ENCODE measurements at places on chromosomes 3 and 15.

- no peak for DNase-seq
These were observed at the start of gene PAQR5 for GRCh38 chr15:69298697-69299441. TSS of gene PAQR5 (plus strand) at chr15:69298912. CDS start at chr15:69360081, 61,169 bp downstream.

DNA sequence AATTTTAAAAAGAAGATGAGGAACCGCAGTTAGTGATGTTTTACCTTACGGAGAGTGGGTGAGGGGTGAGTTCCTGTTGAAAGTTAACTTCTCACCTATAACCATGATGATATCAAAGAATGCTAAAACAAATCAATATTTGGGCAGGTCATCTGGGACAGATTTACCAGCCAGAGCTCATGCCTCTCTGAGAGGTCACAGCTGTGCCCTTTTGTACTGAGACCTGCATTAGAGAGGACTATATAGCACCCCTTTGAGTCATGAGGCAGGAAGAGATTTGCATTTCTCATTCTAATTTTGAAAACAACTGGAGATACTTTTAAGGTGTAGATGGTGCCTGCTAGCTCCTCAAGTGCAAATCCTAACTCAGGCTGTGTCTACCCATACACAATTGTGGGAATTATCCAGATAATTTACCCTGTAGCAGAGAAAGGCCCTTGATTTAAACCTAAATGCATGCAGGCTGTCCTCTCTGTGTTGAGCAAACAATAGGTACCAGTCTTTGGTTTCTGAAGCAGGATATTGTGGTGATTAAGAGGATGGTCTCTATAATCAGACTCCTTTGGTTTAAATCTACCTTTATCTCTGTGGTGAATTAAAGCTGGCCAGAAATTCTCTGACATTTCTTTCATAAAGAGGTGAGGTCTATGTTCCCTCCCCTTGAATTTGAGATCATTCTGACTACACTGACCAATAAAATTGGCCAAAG lies 5.8 kb upstream of the TM4SF4 start:
- DNase-seq, result no peak

DNA sequence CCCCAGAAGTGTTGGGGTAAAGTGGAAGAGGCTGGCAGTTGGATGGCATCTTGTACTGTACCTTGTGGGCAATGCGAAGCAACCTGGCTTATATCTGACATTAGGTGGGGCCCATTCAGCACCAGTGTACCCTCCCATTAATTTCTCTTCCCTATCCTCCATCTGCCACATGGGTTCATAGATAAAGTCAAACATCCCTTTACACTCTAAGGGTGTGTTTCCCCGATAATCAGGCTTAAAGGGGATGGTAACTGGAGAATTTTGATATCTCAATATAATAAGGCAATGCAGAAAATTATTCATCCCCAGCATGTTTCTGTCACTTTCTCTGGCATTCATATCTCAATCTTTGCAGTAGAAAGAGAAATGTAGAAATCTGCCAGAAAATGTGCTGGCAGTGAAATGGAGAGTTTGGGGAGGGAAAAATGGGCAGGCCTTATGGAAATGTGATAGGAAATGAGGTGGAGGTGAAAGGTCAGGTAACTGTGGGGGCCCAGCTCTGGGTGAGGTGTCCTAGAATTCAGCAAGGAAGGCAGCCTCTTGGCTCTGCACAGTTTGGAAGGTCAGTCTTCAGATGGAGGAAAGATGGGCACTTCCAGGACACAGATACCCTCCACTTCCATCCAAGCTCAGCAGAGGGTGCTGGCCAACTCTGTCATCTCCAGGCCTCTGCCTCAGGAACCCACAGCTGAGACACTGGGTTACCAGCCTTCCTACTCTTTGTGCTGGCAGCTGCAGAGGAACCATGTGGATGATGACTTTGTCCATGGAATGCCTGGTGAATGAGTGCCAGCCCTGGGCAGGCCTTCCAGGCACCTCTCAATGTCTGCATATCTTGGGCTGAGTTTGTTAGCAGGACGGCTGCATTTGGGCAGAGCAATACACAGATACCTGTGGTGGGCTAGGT lies 325.9 kb upstream of the CTDSPL start:
- DNase-seq, result no peak

- DNase-seq, result no peak
These were observed 23.7 kb upstream of the STRIT1 start for GRCh38 chr3:155317211-155317610.

DNA sequence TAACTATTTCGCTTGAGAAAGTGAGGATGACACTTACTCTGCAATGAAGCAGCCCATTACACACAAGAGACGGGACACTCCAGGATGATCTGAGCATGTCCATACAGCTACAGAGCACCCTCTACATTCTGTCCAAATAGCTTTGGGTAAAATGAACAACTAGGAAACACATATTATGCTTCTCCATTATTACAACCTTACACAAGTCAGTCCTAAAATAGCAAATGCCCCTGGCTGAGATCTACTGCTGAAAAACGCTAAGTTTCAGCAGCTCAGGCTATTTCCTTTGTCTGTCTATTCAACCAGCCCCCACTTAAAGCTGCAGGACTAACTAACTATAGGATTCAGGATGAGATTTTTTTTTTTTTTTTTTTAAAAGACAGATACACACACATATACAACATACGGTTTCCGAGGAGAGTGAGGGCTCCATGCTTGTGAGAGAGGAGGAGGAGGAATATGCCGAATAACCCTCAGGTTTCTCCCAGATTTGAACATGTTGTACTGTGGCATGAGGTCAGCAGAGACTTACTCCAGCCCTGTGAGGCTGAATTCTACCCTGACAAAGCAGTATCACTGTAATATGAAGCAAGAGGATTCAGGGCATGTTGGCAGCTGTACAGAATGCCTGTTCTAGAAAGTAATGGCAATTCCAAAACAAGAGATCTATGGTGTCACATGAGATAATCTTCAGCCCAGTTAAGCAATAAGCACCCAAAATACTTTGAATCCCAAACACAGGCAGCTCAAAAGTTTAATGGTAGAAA lies 117.3 kb upstream of the PLXND1 start:
- DNase-seq, result peak; percentile 22

- no peak for DNase-seq
These were observed 16.0 kb upstream of the DNAJC13 start for GRCh38 chr3:132401255-132401654.

DNA sequence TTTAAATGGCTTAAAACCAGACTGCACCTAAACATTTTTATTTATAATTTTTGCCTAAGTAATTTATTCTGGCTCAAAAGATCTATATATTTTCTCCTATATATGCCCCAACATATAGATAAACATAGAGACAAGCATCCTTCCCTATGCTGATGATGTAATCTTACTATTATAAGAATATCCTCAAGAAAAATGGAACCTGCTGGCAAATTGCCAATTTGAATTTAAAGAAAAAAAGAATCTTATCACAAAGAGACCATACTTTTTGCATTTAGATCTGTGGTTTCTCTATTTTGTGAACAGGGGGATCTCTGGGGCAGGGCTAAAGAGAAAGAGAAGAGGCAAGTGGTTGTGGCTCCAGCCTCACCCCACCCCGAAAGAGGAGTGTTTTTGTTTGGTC lies 107.2 kb upstream of the CMC1 start:
- peak; percentile 50 for DNase-seq

DNA sequence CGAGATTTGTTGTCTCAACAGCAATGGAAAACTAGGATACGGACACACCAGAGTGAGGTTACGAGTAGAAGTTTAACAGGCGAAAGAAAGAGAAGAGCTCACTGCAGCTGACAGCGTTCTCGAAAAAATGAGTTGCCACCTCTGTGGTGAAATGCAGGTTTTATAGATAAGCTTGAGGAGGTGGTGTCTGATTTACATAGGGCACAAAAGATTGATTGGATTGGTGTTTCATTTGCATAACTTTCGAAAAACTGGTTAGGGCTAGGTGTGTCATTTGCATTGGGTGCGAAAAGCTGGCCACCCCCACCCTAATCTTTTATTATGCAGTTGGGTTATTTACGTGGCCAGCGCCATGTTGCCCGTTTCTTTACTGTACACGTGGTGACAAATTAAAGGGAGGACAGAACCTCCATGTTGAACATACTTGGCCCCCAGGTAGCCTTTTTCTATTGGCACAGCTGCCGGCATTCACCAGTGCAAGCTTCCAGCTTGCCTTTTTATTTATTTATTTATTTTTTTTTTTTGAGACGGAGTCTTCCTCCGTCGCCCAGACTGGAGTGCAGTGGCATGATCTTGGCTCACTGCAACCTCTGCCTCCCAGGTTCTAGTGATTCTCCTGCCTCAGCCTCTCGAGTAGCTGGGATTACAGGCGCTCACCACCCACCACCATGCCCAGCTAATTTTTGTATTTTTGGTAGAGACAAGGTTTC lies 8.3 kb downstream of the IFT122 start:
- no peak for DNase-seq

DNA sequence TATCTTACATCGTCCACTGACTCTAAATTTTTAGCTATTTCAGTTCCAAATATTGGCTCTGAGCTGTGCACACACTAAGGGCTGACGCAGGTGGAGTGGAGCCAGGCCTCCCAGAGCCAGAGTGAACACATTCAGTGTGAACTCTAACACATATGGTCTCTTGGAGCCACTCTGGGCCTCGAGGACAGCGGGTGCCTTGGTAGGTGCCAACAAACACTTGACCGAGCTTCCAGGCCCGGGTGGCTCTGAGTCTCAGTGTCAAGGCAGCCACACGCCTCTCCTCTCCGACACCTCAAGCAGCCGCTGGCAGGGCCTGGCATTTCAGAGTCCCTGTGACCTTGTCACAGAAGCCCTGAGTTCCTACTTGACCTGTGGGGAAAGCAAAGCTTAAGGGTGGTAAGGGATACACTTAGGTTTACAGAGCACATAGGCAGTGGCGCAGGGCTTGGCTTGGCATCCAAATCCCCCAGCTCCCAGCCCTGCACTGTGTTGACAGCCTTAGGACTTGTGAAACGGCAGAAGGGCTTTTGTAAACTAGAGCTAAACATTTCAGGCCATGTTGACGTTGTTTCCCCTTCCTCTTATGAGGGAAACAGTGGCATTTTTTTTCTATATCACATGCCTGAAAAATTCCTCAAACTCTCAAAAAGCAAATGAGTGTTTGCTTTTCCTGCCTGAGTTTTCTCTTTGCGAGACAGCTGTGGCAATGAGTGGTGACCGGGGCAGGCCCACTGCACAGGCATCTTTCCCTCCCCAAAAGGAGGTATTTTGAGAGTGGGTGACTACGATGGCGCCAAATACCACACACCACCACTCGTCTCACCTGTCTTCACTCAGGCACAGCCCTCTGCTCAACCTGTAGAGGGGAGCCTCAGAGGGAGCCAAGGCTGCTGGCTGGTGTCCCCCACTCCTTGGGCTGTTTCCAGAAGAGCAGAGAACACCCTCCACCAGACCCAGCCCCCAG lies 60.8 kb downstream of the DAPK2 start:
- no peak for DNase-seq

GRCh38 chr3:35664460-35664919 lies 25.2 kb downstream of the ARPP21 start:
- no peak for DNase-seq

DNA sequence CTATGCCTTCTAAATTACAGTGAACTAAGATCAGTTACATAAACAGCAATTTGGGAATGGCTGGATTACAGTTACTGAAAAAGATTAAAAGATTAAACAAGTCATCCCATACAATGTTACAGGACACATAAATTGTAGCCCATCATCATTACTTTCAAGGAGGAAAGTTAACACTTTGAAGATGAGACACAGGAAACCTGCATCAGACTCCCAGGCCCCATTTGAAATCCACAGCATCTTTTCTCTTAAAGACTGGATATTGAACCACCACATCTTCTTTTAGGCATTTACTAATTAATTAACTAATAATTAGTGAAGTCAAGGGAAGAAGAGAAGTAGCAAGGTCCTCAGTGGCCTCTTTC lies 170.2 kb downstream of the PLCL2 start:
- DNase-seq, result no peak

GRCh38 chr15:53837263-53837662 lies 77.8 kb upstream of the WDR72 start:
- no peak for DNase-seq

DNA sequence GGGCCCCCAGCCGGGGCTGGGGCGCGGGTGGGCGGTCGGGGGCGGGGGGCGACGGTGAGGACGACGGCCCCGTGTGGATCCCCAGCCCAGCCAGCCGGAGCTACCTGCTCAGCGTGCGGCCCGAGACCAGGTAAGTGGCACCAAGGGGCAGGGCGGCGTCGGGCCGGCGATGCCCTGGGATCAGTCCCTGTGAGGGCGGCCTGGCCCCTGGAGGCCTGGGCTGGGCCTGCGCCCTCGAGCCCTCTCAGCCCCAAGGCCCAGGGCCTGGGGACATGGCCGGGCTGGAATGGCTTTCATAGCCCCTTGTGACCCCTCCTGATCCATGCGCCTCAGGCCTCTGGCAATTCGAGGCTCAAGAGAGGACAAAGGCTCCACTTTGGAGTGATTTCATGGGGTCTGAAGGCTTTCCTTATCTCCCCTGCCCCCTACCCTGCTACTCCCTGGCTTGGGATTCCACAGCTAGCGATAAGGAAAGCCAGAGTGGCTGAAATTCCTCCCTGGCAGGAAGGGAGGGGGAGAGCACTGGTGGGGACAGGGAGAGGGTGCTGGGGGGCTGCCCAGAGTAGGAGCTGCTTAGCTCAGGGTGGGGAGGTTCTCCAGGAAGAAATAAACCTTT lies 418 bp downstream of the ALPK3 start:
- no peak for DNase-seq

DNA sequence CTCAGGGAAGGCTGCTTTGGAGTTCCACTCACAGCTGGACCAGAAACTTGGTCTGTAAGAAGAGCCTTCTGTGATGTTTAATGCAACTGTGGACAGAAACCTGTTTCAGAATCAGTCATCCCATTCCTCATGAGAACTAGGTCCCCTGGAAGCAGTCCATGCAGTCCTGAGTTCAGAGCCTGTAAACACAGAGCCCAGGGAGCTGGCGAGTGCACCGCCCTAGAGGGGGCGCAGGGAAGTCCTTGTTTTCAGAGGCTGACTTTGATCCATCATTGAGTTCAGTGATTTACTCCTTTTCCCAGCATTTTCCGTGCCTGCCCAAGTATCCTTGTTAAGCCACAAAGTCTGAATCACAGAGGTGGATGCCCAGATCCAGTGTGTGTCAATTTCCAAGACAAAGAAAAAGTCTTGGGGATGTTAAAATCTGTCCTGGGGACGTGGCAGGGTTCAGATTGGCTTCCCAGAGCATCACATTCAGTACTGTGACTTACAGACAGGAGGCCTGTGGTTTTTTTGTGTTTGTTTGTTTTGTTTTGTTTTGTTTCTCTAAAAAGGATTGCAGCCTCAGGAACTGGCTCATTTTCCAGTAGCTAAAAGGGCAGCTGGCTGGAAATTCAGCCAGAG lies 9.8 kb upstream of the TXNRD3 start:
- DNase-seq, result no peak

DNA sequence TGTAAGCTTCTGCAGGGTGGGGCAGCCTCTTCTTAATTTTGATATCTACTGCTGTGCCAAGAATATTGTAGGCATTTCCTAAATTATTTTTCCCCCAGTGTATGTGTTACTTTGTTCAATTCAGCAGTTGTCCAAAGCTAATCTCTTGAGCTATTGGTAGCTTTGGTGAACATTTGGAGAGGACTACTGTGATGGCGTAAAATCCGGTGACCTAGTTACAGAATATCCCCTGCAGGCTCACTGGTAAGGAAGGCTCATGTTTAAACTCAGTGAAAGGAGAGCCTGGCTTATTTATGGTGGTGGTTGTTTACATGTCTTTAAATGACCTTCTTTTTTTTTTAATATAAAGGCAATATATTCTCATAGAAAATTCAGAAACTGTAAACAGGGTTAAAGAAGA lies 105.6 kb downstream of the LPP start:
- no peak for DNase-seq
